ENCODE measurements at places on chromosomes 5 and 9.

GRCh38 chr5:1108865-1109174 lies 3.0 kb downstream of the SLC12A7 start:
- DNase-seq = no peak

DNA sequence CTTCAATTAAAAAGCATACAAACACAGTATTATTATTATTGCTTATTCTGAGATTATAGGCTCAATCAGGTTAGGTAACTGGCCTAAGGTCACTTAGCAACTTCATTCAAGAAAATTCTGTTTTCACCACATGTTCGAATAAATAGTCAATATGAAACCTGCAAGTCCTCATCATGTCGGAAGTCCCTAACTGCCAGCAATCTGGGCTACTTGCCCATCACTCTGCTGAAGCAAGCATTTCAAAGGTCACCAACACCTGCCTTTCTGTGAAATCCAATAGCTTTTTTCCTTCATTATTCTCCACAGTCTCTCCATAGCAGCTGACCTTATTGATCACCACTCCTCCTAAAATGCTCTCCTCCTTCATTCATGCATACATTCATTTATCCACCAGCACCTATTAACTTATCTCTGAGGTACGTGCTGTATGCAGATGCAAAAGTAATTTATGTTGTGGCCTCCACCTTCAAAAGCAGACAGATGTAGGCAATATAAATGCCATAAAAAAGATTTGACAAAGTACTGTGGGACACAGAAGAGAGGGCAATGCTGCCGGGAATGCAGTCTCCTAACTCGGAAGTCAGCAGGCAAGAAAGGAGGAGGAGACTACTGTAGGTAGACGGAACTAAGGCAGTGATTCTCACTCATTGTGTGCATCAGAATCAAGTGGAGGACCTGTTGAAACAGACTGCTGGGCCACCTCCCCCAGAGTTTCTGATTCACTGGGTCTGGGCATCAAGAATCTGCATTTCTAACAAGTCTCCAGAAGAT lies 310.9 kb downstream of the BNC2 start:
- DNase-seq = no peak

GRCh38 chr9:1454616-1455347 lies 404.6 kb downstream of the DMRT2 start:
- no peak for DNase-seq

- DNase-seq = no peak
Observed at GRCh38 chr9:101387871-101388506, 3.2 kb upstream of the BAAT start.

Measured in glutamatergic neuron (in vitro differentiated cells).